ENCODE measurements at places on chromosomes 16 and 17. TPM values are rescaled to one million over a fixed set of nuclear protein-coding genes. Genes with fewer than 3 reads are reported as not detected.

The IGFBP4 gene
- total RNA-seq = 205 TPM

The MRM1 gene
- total RNA-seq = 6.1 TPM

The RNF166 gene
- 20.0 TPM for total RNA-seq

The PRSS21 gene
- not detected for total RNA-seq

The CAPNS2 gene
- 36.0 TPM for total RNA-seq

The DBNDD1 gene
- total RNA-seq = 2.3 TPM

The UTS2R gene
- total RNA-seq = 5.8 TPM

The QRICH2 gene
- total RNA-seq = 2.1 TPM

The STARD3 gene
- 15.2 TPM for total RNA-seq

The PRM2 gene
- total RNA-seq = not detected

The KCNH6 gene
- total RNA-seq = 0.31 TPM

The MYL4 gene
- total RNA-seq = 905 TPM

The TEDC2 gene
- total RNA-seq = 3.4 TPM

The ITGA2B gene
- 3.8 TPM for total RNA-seq

The OMG gene
- 1.5 TPM for total RNA-seq

The KREMEN2 gene
- 5.6 TPM for total RNA-seq

The NPB gene
- total RNA-seq = 1.0 TPM

The CTF1 gene
- 2.1 TPM for total RNA-seq

All from tongue (tissue), 3 donors.